ENCODE measurements at places on chromosomes 5 and 9.

DNA sequence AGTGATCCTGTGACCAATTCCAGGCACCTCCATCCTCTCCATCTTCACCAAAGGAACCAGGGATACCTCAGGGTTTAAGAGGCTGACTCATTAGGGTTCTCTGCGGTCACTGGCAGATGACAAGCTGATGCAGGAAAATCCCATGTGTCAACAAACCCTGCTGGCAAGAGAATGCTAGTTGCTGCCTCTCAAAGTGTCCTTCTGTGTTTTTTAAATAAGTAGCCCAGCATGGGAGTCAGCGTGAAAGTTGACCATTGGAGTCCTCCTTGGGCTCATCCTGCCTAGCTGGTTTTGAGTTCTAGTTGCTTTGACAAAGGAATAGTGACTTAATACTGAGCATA is 200.2 kb downstream of the SLIT3 start:
- peak; percentile 72 for DNase-seq

DNA sequence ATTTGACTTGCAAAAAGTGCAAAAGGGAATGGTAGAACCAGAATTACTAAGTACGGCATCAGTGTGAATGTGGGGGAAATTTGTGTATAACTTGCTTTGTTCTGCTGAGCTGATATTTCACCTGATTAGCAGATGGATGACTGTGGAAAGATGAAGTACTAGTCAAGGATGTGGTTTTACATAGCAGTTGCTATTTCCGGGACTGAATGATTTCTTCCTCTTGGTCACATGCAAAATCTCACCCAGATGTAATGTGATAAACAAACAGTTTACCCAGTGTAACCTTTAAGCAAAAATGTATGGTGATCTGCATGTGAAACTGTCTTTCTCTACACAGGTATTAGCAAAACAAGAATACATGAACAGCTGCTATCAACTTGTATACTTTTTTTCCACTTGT is 46.1 kb downstream of the DCP2 start:
- DNase-seq, result no peak

- DNase-seq, result peak; percentile 88
Measured at GRCh38 chr5:17190242-17190778, 27.1 kb upstream of the BASP1 start.

DNA sequence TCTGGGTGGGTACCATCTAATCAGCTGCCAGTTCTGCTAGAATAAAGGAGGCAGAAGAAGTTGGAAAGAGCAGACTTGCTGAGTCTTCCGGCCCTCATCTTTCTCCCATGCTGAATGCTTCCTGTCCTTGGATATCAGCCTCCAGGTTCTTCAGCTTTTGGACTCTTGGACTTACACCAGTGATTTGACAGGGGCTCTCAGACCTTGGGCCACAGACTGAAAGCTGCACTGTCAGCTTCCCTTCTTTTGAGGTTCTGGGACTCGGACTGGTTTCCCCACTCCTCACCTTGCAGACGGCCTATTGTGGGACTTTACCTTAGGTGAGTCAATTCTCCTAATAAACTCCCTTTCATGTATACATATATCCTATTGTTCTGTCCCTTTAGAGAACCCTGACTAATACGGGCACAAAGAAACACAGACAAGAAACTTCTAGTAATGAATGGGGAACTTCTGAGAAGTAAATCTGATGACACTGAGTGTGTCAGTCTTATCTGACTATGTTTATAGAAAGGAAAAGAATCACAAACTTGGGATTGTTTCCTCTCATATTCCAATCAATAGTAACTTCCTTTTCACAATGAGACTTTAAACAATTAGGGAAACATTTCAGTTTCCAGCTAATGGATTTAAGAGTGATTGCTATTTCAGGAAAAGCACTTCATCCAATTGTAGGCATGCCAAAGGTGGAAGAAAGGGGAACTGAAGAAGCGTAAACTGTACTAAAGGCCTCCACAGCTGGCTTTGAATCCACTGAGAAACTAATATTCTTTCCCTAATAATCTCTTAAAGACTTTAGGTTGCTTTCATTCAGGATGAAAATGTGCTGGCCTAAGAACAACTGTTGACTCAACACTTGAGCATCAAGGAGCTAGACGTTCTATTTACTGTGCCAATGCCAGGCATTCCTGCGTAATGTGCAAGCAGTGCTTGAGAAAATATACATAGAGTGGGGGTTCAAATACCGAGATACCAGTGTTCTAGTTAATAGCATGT is 127.9 kb upstream of the PTGER4 start:
- peak; percentile 95 for DNase-seq

GRCh38 chr9:14883310-14883944 is 26.8 kb downstream of the FREM1 start:
- DNase-seq, result no peak

GRCh38 chr9:70100362-70100761 is 56.7 kb downstream of the MAMDC2 start:
- DNase-seq, result peak; percentile 62

DNA sequence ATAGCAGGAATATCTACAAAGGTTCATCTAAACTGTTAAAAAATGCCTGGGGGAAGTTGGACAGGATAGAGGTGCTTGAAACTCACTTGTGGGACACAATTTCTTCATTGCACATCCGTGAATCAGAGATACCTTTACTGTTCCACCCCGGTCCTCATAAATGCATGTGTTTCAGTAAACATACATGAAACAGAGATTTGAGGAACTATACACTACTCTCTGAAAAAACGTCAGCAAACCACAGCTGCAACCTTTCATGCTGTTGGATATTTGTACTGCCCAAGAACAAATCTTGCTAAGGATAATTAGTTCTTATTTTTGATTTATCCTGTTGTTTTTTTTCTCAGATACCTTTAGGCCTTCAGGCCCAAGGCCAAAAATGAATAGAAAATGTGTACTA is 337.3 kb downstream of the KDM4C start:
- DNase-seq, result no peak

DNA sequence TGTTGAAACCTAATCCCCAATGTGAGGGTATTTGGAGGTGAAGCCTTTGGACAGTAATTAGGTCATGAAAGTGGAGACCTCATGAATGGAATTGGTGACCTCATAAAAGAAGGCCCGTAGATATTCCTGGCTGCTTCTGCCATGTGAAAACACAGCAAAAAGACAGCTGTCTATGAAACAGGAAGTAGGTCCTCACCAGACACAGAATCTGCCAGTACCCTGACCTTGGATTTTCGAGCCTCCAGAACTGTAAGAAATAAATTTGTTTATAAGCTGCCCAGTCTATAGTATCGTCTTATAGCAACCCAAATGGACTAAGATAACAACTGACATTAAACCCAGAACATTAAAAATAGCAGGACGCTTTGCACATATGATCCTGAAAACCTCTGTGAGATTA is 371.1 kb downstream of the SPOCK1 start:
- DNase-seq, result no peak

All from foreskin fibroblast (primary cell).